ENCODE measurements at places on chromosomes 16 and 17. TPM values are rescaled to one million over a fixed set of nuclear protein-coding genes. Genes with fewer than 3 reads are reported as not detected.

- no peak for DNase-seq
Measured at GRCh38 chr16:46914556-46915201, 30.5 kb downstream of the GPT2 start.

GRCh38 chr17:48550502-48551213 lies 5.7 kb upstream of the HOXB2 start:
- no peak for DNase-seq

DNA sequence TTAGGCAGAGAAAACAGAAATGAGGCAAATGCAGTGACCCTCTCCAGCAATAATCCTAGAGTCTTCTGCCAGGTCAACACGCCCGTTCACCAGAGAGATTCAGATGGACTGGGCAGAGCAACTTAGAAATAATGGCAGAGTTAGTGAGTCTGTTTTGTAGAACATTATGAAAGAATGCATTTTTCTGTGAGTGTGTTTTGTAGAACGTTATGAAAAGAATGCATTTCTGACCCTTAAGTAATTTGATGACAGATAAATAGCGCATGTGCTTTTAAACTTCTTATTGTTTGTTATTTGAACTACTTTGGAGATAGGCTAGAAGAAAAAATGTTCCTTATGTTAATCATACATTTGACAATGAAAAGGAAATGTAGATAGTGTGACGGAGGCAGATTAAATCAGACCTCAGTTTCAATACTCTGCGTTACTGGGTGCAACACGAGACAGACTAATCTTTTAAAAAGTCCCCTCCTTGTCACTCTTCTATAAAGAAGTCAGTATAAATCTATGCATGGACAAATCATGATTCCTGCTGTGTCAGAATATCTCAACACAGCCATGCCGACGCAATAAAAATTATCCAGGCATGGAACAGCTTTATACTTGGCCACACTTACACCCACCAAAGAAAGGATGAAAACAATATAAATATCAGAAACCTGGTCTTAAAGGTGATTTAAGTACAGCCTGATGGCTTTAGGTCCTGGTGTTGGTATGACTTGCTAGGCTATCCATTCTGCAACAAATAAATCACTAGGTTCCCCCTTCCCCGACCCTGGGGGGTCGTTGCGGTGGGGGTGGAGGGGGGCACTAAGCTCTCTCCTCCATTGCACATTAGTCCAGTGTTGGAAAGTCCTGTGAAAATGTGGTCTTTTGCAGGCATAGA lies 47.8 kb downstream of the MARCHF10 start:
- no peak for DNase-seq

HS3ST3A1 gene
- total RNA-seq: 5.8 TPM

GRCh38 chr16:47895146-47895545 lies 260.6 kb downstream of the ABCC12 start:
- DNase-seq: no peak

- no peak for DNase-seq
Measured at GRCh38 chr17:79440251-79440650, 170.6 kb downstream of the RBFOX3 start.

DNA sequence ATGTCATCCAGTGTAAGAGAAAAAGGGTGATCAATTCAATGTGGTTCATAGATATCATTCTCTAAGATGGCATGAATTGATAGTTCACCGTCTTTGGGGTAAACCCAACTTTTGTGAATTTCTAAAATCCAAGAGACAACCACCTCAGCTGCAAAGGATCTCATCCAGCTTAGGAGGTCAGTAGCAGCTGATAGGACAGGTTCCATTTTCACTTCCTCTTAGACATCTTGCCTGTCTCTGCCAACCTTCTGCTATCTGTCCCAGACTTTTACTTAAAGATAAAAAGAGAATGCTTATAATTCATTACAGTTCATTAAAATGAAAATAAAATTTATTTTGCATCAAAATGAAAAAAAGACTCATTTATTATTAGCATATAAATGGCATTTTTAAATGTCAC lies 468.2 kb downstream of the XYLT1 start:
- no peak for DNase-seq

MRPS7 gene
- 95.6 TPM for total RNA-seq

CCR7 gene
- total RNA-seq: not detected

- no peak for DNase-seq
Measured at GRCh38 chr17:14352136-14352535, 51.3 kb downstream of the HS3ST3B1 start.

- no peak for DNase-seq
Measured at GRCh38 chr16:15594711-15595320, 48.1 kb downstream of the MARF1 start.

DNA sequence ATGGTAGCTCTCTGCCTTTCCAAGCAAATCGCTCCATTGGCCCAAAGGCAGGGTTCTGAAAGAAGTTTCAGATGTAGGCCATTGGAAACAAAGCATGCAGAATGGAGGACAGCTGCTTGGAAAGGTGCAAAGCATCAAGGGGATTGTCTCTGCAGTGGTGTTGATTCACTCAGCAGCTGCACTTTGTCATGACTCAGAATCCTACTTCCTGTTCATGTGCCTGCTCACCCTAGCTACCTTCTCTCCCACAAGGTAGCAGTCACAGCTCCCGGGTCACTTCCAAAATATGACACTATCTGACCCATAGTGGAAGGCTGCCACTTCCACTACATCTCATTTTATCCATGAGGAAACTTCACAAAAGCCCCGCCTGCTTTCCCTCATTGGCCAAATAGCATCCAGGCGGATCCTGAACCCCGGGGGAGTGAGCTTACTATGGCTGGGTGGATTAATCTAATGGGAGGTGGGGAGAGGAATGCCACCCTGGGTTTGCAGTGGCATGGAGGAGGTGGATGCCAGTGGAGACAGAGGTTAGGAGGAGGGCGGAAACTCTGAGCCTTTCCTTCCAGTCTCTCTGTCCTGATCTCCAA lies 74.7 kb upstream of the NKD1 start:
- DNase-seq: no peak

DNA sequence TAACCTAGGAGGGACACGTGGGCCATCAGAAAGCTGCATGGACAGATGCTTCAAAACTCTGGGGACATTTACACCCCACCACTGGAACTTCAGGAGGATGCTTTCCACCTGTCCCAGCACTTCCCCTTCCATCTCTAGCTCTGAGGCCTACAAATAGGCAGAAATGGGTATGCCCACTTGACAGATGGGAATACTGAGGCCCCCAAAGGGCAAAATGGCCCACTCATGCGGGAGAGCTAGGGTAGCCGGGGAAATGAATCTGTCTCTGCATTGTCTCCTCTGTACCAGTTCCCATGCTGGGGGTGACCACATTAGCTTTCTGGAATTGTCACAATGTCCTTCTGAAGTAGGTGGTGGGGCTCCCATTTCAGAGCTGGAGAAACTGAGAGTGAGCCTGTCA lies 592.1 kb upstream of the CDH5 start:
- no peak for DNase-seq

KRT13 gene
- 1.0 TPM for total RNA-seq

DNA sequence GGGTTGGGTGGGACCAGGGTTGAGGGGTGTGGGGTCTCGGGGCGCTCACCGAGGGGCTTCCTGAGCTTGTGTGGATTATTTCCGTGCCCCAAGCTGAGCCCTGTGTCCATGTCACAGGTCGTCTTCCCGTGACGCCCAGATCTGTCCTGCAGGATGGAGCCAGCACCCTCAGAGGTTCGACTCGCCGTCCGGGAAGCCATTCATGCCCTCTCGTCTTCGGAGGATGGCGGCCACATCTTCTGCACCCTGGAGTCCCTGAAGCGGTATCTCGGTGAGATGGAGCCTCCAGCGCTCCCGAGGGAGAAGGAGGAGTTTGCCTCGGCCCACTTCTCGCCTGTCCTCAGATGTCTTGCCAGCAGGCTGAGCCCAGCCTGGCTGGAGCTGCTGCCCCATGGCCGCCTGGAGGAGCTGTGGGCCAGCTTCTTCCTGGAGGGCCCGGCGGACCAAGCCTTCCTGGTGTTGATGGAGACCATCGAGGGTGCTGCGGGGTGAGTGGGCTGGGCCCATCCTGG lies 1.0 kb downstream of the TELO2 start:
- no peak for DNase-seq

DNA sequence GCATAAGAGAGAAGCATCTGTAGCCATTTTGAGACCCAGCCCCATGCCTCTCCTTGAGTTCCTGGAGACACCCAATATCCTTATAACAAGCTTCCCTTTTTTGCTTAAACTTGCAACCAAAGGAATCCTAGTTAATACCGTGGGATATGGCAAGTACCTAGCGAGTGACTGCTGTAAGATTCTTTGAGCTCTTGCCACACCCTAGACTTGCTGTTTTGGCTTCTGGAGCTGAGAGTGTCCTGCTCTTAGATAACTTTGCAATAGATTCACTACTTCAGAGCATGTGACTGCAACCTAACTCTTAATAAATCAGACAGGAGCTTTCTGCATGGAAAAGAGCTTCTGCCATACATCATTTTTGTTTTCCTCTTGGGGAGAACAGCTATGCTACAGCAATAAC lies 58.3 kb downstream of the AKAP1 start:
- DNase-seq: no peak

GRCh38 chr16:53872248-53873221 lies 168.6 kb downstream of the FTO start:
- peak; percentile 19 for DNase-seq

- no peak for DNase-seq
Measured at GRCh38 chr17:28719021-28719433, 758 bp upstream of the RPL23A start.

ARL6IP1 gene
- 536 TPM for total RNA-seq

- no peak for DNase-seq
Measured at GRCh38 chr16:58842746-58843145, 108.6 kb upstream of the GOT2 start.

DNA sequence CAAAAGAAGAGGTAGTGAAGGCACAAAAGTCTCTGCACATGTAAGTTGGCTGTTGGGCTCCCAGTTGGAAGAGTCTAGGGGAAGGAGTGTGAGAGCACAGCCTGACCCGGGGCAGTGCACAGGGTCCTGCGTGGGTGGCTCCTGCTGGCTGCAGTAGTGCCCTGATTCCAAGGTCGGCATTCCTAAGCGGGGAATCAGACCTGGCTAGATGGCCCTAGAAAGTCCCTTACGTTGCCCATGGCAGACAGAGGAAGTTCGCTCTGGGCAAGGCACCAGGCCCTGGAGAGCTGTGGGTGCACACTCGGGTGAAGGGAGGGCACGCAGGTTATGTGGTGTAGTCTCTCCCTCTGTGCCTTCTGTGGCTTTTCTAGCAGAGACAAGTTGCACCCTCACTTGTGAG lies 22.8 kb upstream of the SLC5A11 start:
- DNase-seq: no peak

DNA sequence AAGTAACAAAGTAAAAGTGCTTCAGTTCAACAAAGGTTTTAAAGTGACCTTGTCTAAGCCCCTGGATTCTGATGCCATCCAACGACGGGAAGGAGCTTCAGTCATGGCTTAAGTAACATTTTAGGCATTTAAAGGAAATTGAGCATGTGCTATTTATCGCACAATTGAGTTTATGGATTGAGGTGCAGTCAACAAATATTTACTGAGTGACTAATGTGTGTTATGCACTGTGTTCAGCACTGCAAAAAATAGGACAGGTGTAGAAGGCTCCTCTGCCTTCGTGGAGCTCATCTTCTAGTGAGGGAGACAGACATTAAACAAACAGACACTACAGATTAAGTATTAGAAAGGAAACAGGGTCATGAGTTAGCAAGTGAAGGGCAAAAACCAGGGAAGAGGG lies 12.5 kb downstream of the TMIGD1 start:
- no peak for DNase-seq

DNA sequence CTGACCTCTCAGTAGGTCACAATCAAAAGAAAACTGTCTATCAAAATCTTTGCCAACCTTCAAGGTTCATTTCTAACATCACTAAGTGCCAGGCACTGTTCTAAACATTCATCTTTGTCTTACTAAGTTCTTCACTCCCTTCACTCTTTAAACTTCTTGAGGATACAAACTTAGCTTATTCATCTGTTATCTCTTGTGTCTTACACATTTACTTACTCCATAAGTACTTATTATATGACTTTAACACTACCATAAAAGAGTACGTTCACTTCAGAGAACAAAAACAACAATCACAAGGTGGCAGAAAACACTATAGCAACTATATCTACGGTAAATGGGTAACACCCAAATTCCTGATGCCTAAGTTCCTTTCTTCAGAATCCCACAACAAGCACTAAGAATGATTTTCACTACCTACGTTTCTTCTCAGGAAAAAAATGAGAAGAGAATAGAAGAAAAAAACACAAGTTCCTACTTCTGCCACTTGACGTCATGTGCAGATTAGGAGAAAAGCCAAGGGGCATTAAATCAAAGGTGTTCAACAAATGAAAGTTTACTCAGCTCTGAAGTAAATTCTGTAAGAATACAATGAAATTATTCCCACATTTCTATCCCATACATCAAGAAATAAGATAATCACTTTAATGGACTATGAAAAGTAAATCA lies 29.2 kb downstream of the KANSL1 start:
- DNase-seq: no peak

GRCh38 chr17:61239327-61239726 lies 160.3 kb upstream of the TBX2 start:
- DNase-seq: no peak

STH gene
- not detected for total RNA-seq

CDH15 gene
- not detected for total RNA-seq

- DNase-seq: no peak
Measured at GRCh38 chr17:56885312-56885657, 28.6 kb downstream of the TRIM25 start.

DNA sequence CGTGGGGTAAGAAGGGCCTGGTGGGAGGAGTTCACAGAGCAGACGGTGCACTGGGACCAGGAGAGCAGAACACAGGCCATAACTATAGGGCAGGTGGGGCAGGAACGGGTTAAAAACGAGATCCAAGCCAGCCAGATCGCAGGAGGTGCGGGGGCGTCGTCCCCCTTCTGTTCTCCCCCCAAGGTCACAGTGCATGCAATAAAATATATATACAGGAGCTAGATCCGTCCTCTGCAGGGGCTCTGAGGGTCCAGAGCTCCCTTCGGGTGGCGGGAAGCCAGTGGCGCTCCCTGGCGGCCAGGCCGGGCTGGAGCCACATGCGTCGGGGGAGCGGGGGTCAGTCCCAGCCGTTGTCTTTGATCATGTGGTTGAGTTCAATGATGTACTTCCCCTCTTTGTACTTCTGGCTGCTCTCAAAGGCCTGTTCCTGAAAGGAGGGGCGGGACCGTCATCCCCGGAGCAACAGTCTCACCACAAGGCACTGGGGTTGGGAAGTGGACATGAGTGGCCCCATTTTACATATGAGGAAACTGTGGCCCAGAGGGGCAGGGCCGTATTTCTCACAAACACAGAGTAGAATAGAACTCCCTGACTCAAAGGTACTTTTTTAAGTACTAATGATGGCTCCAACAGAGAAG lies 768 bp upstream of the TBX6 start:
- DNase-seq: no peak

KRTAP2-2 gene
- not detected for total RNA-seq

- no peak for DNase-seq
Measured at GRCh38 chr16:69712277-69712676, 14.1 kb downstream of the NQO1 start.

- peak; percentile 71 for DNase-seq
Measured at GRCh38 chr17:37392024-37392590, 14.5 kb downstream of the ACACA start.

GRCh38 chr16:57723170-57723569 lies 12.4 kb upstream of the KATNB1 start:
- DNase-seq: no peak

HSD17B1 gene
- total RNA-seq: 0.75 TPM

GRCh38 chr17:45149669-45150664 lies 1.7 kb downstream of the HEXIM1 start:
- no peak for DNase-seq

TMC8 gene
- 1.2 TPM for total RNA-seq

NUDT21 gene
- 77.1 TPM for total RNA-seq

- no peak for DNase-seq
Measured at GRCh38 chr17:63948521-63948920, 16.4 kb upstream of the CD79B start.
